Omental fat pad (tissue), 4 donors: ENCODE measurements at places on chromosomes 4 and X. TPM values are rescaled to one million over a fixed set of nuclear protein-coding genes. Genes with fewer than 3 reads are reported as not detected.

DYNLT3 gene
- 32.1 TPM for total RNA-seq

PDLIM5 gene
- 143 TPM for total RNA-seq

SLC4A4 gene
- total RNA-seq, result 8.4 TPM

GPR78 gene
- not detected for total RNA-seq

SLITRK2 gene
- total RNA-seq, result not detected

SPATA4 gene
- total RNA-seq, result not detected

PSAPL1 gene
- 0.48 TPM for total RNA-seq
